ENCODE measurements at places on chromosomes 1 and 21. TPM values are rescaled to one million over a fixed set of nuclear protein-coding genes. Genes with fewer than 3 reads are reported as not detected.

Gene CNIH3
- total RNA-seq = 0.55 TPM

Gene CFH
- 5.6 TPM for total RNA-seq

Gene AGT
- not detected for total RNA-seq

Gene BCL2L15
- 1.7 TPM for total RNA-seq

Gene TMOD4
- not detected for total RNA-seq

Gene KRTCAP2
- 222 TPM for total RNA-seq
